ENCODE measurements at places on chromosomes 4 and X. TPM values are rescaled to one million over a fixed set of nuclear protein-coding genes. Genes with fewer than 3 reads are reported as not detected.

The PABPC1L2A gene
- total RNA-seq, result not detected

GRCh38 chr4:28373601-28374000 lies 1513.0 kb downstream of the STIM2 start:
- DNase-seq, result peak; percentile 3

DNA sequence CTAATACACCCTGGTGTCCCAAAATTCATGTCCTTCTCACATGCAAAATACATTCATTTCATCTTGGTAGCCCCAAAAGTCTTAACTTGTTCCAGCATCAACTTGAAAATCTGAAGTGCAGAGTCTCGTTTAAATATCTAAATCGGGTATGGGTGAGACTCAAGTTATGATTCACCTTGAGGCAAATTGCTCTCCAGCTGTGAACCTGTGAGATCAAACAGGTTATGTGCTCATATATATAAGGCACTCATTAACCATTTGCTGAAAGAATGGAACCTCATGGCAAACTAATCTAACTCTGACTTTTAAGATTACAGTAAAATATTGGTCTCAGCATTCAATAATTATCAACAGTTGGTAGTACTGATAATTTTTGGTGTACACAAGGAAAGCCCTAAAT lies 55.5 kb downstream of the PDLIM5 start:
- DNase-seq, result no peak

- no peak for DNase-seq
Measured at GRCh38 chr4:67762086-67762485, 7.9 kb upstream of the GNRHR start.

GRCh38 chr4:150769845-150770244 lies 187.9 kb downstream of the MAB21L2 start:
- peak; percentile 44 for DNase-seq

Data from PC-3 (cell line).